ENCODE measurements at places on chromosomes 1 and 21.

- no peak for DNase-seq
These were observed 26.9 kb downstream of the SOD1 start for GRCh38 chr21:31686272-31686915.

- no peak for DNase-seq
These were observed 90.7 kb downstream of the RPE65 start for GRCh38 chr1:68359045-68359444.

- no peak for DNase-seq
These were observed 360.3 kb downstream of the TGFB2 start for GRCh38 chr1:218705391-218705790.

- DNase-seq = no peak
These were observed 10.8 kb downstream of the PIGP start for GRCh38 chr21:37061926-37062592.

GRCh38 chr1:112713466-112714312, 1.4 kb downstream of the PPM1J start:
- no peak for DNase-seq

DNA sequence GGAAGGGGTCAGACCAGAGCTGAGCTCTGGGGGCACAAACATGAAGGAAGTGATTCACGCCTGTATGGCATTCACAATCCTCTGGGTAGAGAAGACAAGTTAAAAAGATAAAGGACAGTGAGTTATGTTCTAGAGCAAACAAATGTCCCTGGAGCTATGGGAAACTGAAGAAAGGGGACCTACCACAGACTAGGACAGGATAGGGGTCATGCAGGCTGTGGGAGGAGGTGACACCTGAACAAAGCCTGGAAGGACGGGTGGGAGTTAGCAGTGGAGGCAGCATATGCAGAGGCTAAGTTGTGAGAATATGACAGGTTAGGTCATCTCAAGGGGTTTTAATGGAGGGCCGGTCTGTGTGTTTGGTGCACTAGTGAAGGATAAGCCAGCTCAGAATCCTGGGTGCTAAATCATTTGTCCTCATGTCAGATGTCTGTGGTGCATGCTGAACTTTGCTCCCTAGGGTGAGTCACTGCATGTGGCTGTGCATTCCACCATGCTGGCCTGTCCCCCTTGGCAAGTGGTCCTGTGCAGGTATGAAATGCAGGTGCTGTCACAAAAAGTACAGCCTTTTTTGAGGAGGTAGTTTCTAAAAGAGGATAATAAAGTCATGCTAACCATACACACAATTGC, 28.5 kb downstream of the TNN start:
- DNase-seq = no peak

- DNase-seq = no peak
These were observed 68.0 kb downstream of the PDE9A start for GRCh38 chr21:42721341-42721824.

DNA sequence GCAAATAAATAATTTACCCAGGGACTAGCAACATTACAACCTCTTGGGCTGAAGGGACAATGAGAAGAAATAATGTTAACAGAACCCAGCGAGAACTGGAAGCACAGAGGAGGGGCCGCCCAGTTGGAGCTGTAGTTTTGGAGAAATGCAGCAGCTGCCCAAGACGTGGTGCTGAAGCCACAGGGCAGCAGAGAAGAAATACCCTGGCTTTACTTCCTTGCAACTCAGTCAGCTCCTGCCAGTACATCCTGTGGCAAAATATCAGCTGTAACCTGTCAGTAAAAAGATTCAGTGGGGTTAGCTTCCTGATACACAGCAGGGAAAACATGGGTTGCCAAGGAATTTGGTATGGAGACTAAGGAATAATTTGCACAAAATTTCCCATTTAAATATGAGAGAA, 283.6 kb upstream of the USP25 start:
- no peak for DNase-seq

GRCh38 chr1:225329041-225329440, 98.8 kb downstream of the LBR start:
- DNase-seq = no peak

DNA sequence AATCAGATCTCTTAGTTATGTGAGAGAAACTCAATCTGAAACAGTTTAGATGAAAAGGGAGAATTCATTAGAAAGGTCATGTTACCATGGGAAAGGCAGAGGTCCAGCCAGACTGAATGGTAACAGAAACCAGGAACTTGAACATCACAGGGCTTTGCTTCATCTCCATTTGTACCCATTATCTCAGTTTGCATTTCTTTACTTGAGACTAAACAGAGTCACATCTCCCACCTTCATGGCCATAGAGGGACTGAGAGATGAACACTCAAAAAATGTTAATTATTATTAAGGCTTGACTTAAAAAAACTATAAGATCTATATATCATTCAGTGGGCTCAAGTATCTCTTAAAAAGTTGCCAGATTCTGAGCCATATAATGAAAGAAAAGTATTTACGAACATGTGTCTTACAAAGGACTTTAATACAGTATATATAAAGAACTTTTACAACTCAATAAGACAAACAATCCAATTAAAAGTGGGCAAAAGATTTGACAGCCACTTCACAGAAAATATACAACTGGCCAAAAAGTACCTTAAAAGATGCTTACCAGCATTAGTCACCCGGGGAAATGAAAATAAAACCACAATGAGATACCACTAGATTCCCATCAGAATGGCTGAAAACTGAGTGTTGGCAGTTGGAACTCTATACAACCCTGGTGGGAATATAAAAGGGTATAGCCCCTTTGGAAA, 13.2 kb downstream of the KYAT3 start:
- DNase-seq = no peak

DNA sequence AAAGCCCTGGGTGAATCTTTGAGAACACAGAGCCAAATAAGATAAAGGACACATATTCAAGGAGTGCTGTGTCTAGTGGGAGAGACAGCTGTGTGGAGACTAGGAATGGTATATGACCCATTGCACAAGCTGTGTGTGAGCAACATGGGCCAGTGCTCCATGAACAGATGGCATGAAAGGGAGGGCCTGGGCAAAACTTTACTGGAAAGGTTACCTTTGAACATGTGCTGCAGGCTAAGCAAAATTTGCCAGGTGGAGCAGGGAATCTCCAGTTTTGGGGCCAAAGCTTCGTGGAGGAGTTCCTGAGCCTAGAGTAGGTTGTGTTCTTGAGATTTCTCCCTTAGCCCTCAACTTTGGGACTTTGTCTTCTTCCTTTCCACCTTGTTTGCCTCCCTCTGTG, 446.1 kb upstream of the PROX1 start:
- DNase-seq = no peak

DNA sequence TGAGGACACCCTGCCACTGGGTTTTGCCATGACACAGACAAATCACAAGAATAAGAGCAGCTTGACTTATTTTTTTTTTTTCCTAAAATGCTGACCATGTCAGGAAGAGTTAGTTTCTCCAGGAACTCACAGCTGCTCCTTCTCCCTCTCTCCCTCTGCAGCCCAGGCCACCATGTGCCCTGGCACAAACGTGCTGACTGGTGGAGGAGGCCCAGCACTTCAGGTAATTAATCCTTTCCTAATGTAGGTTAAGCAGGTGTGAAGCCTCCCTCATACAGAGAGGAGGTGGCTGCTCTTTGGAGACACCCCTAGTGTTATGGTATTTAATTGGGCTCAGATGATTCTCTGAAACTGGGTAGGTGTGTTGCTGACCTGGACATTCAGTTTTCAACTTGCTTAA, 129.8 kb upstream of the USH2A start:
- no peak for DNase-seq

GRCh38 chr21:43733529-43734071, 14.7 kb downstream of the PDXK start:
- DNase-seq = no peak

DNA sequence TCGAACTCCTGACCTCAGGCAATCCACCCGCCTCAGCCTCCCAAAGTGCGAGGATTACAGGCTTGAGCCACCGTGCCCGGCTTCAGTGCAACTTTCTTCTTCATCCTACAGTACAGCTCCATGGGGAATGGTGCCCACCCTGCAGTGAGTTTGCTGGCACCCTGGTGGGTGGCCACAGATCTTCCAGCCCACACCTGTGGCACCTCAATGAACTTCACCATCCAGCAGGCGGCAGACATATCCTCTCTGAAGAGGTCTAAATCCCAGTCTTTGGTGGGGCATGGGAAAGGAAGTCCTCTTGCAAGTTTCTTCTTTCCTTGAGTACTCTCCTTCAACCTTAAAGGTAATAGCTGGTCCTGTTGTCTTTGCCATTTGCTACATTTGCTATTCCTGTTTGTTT, 18.1 kb upstream of the ZBTB8A start:
- DNase-seq = no peak

GRCh38 chr1:220921498-220921897, 42.3 kb downstream of the HLX start:
- no peak for DNase-seq

DNA sequence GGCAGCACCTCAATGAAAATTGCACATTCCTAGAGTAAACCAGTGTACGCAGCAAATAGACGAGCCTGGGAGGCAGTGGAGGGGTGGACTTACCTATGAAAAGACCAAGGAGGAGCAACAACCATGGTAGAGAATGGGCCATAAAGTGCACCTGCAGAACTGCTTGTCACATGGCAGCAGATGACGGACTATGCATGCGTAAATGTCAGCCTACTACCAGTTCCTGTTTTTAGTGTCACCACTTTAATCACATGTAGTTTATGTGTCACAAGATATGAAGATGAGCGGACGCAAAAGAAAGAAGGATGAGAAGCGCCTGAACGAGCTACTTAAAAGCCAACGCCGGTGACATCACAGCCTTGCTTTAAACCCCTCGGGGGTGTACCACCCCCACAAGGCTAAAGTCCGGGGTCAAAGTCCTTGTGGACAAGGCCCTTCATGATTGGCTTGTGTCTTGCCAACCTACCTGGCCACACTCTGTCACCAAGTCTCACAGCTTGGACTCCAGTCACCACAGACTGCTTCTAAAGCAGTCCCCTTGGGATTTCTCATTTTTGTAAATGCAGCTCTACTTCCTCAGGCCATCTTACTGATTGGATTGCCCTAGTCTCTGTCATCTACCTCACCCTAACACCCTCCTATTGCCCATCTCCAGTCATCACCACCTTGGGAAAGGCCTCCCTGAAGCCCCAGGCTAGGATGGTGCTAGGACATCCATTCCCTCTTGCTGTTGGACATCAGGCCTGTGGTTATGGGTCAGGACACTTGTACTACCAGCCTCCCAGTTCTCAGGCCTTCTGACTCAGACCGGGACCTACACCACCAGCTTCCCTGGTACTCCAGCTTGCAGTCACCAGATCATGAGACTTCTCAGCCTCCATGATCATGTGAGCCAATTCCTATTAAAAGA, 6.0 kb upstream of the LY9 start:
- no peak for DNase-seq

DNA sequence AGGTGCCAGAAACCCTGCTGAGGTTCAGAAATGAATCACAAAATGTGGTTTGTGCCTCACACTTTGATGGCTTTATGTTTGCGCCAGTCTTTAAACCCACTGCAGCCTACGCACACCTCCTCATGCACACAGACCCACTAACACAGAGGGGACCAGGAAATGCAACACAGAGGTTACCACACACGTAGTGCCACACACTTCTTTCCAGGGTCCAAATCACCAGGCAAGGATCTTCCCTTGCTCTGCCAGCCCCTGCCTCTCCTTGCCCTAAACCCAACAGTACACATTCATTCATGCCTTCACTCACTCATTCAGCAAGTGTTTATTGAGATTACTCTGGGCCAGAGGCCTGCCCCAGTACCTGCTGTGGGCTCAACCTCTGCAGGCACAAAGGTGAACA, 17.5 kb downstream of the MAB21L3 start:
- no peak for DNase-seq

GRCh38 chr1:110426854-110427253, 19.4 kb upstream of the LAMTOR5 start:
- DNase-seq = no peak

- DNase-seq = no peak
These were observed 19.7 kb upstream of the NRDC start for GRCh38 chr1:51898090-51898734.

DNA sequence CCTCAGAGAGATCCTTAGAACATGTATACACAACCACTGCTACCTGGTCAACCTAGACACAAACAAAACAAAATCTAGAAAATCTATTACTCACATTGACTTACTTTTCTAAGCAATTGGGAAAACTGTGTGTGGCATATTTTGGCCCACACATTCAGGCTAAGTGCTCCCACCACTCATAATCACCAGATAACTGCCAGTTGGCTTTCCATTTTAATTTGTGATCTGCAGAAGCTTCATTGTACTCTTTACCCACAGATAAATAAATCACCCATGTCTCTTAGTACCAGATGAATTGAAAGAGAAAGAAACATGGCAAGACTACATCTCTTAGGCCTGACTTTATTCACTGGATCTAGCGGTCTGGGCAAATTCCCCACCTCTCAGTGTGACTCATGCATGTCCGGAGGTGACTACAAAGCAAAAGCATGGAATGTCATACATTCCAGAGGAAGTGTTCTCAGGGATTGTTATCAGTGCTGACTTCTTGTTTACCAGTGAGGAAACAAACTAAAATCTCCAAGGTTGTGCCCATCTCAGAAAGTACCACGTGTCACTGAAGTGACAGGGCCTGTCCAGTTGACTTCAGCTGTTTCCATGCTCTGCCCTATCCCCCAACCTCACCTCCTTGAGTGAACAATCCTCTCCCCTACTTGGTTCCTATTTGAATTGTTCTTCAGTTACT, 52.4 kb upstream of the BCL10 start:
- no peak for DNase-seq

GRCh38 chr1:226402739-226403165, 5.1 kb downstream of the PARP1 start:
- DNase-seq = no peak

- DNase-seq = no peak
These were observed 372.8 kb upstream of the DAB1 start for GRCh38 chr1:57796616-57797015.

All from stimulated activated CD4-positive, alpha-beta T cell treated with anti-CD3 and anti-CD28 coated beads, Interleukin-15, amount 100 ng/mL, for 1 hour (primary cell).